ENCODE measurements at places on chromosomes 12 and 14.

DNA sequence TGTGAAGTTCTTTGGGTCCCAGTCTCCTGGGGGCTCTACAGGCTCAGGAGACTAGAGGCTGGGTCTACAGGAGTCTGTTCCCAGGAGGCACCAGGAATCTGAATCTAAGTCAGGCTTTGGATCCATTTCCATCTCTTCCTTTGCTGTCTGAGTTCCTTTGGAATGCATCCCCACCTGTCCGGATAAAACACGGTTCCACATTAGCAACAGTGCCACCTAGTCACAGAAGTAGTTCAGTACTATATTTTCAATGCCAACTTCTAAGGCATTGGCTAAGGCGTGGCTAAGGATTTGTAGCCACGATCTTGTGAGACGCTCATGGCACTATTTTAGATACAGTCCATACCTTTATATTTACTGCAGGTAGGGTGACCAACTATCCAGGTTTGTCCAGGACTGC is 15.1 kb downstream of the ZC2HC1C start:
- DNase-seq: no peak

DNA sequence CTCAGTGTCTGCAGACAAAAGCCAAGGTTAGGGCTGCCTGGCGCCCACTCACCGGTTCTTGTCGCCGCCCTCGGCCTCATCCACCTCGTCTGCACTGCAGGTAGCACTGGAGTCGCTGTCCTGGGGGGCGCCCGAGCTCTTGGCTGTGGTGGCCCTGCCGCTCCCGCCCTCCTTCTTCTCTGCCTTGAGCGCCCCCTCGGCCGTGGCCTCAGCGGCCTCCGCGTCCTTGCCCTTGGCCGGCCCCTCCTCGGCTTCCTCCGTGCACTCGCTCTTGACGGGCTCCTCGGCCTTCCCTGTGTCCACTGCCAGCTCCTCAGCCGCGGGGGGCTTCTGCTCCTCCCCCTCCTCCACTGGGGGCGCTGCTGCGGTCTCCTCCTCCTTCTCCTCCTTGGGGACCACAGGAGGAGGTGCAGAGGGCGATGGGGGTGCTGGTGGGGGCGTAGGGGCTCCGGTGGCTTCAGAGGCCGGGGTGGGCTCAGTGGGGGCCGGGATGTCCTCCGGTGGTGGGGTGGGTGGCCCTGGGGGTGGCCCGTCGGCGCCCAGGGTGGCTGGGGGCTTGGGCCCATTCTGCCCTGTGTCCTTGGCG is 77.2 kb downstream of the RFLNA start:
- no peak for DNase-seq

GRCh38 chr12:126752021-126752420 is 1514.9 kb upstream of the TMEM132C start:
- no peak for DNase-seq

GRCh38 chr12:42957136-42957535 is 367.6 kb upstream of the PRICKLE1 start:
- no peak for DNase-seq

- no peak for DNase-seq
Measured at GRCh38 chr14:74140374-74140850, 55.7 kb downstream of the LIN52 start.

Measured in activated T-cell treated with anti-CD3 and anti-CD28 coated beads, Interleukin-2, amount 50 U/mL, for 48 hours (primary cell).